ENCODE measurements at places on chromosomes 11 and 22. TPM values are rescaled to one million over a fixed set of nuclear protein-coding genes. Genes with fewer than 3 reads are reported as not detected.

DNA sequence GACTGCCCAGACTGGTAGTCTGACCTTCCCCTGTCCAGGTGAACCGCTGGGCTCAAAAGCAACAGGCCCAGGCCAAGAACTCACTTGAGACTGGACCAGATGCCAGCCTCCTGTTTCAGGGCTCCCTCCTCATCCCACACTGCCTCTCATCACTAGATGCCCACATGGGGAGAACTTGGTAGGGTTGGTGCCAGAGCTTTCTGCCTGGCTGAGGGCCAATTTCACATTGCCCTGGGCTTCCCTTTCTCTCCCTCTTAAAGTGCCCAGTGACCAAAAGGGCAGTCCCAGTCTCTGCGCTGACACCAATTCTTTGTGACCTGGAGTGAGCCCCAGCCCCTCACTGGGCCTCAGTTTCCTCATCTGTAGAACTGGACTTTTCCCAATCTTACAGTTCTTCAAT, 41.7 kb downstream of the C11orf58 start:
- no peak for DNase-seq

- DNase-seq = peak; percentile 85
Observed at GRCh38 chr11:130413405-130414106, 14.9 kb downstream of the ADAMTS8 start.

DNA sequence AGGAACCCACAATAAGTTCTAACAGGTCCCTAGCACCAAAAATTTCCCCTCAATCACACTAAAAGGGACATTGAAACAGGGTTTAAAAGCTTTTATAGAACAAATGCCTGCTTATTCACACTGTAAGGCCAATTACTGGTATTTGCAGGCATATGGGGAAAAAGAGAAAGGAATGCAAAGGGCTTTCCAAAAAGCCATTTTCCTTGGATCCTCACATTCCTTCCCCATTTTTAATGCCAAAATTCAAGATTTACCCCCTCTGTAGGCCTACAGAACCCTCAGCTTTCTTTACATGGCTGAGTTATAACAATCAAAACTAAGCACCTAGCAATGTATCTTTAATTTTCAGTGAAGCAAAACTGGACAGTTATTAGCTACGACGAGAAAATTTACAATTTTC, 102.0 kb downstream of the SBF2 start:
- DNase-seq = peak; percentile 11

The SLC22A8 gene
- total RNA-seq = not detected

The ACTN3 gene
- not detected for total RNA-seq

DNA sequence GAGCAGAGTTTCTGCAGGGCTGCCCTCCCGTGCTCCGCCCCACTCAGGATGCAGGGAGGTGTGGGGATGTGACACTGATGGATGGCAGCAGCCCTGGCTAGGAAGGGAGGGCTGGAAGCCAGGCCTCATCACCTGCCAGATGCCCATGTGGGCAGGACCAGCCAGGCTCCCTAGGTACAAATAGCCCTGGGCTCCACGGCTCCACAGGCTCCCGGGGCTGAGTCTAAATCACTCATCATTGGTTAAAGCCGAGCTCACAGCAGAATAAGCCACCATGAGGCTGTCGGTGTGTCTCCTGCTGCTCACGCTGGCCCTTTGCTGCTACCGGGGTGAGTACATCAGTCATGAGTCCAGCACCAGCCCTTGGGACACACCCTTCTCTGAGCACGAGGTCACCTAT, at the start of gene SCGB1D1:
TSS of gene SCGB1D1 (plus strand) at position 206 of the 400 bp plus-strand sequence. CDS start at position 275, 69 bp downstream.
- no peak for DNase-seq

DNA sequence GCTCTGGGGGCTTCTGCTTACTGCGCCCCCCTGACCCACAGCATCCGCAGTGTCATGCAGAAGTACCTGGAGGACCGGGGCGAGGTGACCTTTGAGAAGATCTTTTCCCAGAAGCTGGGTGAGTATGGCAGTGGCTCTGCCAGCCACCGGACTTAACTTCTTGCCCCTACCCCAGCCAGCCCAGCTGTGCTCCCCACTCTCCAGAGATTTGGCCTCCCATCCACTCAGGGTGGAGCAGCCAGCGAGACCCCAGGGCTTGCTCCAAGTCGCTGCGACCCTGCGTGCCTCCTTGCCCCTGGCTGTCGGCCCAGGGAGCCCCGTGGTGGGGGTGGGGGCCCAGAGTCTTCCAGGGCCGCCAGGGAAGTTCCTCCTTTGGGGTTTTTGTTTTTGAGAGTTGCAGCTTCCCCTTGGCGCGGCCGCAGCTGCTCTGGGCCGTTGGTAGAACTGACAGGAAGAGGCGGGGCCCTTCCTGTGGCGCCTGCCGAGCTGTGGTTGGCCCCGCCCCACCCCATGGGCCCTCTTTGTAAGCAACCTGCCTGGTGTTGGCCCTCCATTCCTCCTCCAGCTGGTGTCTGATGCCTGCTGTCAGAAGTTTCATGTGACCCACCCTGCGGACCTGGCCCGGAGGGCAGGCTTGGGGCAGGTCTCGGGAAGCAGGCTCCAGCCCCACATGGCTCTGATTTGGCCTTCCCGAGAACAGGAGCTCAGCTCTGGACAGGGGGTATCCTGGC, 11.1 kb downstream of the GRK2 start:
- peak; percentile 78 for DNase-seq

- peak; percentile 45 for DNase-seq
Observed at GRCh38 chr11:59918480-59918879, 19.8 kb upstream of the OOSP1 start.

GRCh38 chr11:69241844-69242243, 52.1 kb upstream of the MYEOV start:
- DNase-seq = no peak

DNA sequence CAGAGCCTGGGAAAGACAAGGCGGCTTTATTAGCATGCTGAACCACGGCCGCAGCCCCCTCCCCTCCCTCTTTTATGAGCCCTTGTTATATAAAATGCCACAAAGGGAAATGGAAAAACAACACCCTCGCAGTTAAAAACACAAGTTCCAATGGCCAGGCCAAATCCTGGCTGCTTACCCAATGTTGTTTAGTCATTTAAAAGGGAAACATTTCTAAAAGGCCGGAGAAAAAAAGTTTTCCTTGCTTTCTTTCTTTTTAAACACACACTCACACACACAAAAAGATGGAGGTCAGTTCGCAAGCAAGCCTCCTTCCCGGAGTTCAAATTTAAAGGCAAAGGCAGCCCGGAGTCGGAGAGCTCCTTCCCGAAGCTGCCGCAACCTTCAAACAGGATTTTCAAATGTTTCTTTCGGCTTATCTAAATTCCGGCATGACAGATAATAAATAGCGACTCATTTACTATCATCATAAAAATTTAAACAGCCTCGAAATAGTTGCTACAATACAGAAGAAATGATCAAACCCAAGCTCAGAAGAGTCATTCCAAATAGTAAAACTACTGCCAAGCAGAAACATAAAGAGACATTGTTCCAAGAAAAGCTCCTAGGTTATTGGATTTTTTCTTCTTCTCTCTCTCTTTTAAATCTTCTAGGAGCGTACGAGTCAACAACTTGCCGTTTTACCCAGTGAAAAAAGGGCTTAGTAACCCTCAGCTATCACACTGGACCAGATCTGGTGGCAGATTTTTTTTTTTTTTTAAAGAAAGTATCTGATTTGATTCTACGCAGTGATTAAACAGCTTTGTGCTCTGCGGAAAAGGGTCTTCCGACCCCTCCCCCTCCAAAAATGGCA, 3.5 kb downstream of the PHF21B start:
- DNase-seq = no peak

DNA sequence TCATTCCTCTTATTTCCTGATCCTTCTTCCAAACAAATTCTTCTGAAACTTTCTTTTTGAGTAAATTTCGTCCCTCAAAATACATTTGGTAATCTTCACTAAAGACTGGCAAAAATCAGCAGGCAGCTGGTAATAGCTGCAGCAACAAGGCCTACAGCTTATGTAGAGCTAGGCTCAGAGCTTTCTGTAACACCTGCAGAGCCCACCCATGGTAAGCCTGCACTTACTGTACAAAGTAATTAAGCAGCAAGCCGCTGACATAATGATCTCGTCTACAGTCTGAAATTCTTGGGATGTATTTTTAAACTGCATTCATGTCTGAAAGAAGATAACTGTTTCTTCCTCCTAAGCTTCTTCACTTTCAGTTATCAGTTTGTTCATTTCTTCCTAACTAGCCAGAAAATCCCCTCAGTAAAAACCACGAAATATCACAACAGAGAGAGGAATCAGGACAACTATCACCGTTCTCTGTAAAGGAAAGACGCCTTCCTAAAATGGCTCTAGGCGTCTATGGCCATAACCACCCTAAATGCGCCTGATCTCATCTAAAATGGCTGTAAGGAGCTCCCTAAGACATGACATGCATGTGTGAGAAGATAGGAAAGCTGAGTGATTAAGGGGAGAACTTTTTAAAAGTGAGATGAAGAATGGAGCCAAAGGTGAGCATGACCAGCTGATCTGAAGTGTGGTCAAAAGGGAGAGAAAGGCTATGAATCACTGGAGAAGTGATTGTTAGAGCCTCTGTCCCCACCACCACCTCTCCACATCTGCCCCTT, 56.2 kb downstream of the DENND5A start:
- DNase-seq = no peak

- DNase-seq = no peak
Observed at GRCh38 chr11:134592391-134592990, 180.4 kb upstream of the B3GAT1 start.

- no peak for DNase-seq
Observed at GRCh38 chr11:1121813-1122663, 35.7 kb upstream of the MUC5AC start.

DNA sequence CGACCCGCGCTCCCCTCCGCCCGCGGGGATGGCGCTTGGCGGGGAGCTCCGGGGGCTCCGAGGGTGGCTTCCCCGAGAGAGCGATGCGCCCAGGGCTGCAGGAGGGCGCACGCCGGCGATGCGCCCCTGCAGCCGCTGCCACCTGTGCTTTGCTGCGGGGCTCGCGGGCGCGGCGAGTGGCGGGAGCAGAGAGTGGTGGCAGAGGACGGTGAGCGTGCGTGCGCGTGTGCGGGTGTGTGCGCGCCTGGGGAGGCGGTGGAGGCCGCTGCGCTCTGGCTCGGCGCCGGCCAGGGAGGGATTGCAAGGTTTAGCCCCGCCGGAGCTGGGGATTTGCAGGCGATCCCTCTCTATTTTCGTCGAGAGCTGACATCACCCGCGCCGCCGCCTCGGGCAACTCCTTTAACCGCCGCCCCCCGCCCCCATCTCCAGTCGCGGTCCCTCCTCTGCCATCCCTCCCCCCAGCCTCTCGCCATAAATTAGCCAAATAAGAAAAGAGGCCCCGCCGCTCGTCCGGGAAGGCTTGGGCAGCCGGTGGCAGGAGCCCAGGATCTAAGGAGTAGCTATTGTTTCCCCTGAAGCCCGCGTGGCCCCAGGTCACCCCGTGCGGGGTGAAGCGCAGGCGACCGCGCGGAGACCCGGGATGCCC, at the start of gene SLC1A2:
TSS of gene SLC1A2 (minus strand) at position 375 of the 646 bp plus-strand sequence. CDS start 592 bp downstream, outside the sequence.
- peak; percentile 23 for DNase-seq

DNA sequence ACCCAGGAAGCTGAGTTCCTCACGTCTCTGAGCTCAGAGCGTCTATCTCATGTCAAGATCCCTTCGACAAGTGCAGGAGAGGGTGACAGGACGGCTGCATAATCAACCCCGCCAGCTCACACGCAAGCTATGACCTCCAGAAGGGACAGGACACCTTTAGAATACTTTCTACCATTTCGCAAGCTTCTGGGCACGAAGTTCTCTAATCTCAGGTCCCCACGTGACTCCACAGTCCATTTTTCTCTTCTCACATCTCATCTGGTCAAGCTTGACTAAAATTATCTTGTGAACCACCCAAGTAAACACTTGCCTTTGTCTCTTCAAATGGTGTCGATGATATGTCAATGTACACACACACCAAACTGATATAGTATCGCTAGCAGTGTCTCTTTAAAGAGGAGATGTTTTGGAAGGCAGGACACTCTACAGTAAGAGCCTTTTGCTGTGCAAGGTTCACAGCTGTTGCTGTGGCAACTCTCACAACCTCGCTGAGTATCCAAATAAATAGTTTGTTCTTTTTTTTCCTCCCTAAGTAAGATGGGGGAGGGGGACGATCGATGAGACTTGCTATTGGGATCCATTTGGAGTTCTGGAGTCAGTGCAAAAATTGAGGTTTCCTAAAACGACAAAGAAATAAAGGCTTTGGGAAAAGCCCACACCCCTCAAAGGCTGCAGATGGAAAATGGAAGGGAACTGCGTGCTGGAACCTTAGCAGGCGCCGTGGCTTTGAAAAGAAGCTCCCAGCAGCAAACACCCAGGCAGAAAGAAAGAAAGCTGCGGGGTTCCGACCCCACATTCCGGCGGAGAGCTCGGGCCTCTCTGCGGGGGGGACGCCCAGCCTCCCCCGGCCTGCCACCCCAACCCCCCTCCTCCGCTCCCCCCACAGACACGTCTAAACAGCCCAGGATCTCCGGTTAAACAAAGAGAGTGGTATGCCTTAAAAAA, 215.4 kb upstream of the UBASH3B start:
- peak; percentile 83 for DNase-seq

GRCh38 chr11:94297985-94298576, 6.3 kb upstream of the IZUMO1R start:
- DNase-seq = no peak

The LUZP2 gene
- 0.50 TPM for total RNA-seq

DNA sequence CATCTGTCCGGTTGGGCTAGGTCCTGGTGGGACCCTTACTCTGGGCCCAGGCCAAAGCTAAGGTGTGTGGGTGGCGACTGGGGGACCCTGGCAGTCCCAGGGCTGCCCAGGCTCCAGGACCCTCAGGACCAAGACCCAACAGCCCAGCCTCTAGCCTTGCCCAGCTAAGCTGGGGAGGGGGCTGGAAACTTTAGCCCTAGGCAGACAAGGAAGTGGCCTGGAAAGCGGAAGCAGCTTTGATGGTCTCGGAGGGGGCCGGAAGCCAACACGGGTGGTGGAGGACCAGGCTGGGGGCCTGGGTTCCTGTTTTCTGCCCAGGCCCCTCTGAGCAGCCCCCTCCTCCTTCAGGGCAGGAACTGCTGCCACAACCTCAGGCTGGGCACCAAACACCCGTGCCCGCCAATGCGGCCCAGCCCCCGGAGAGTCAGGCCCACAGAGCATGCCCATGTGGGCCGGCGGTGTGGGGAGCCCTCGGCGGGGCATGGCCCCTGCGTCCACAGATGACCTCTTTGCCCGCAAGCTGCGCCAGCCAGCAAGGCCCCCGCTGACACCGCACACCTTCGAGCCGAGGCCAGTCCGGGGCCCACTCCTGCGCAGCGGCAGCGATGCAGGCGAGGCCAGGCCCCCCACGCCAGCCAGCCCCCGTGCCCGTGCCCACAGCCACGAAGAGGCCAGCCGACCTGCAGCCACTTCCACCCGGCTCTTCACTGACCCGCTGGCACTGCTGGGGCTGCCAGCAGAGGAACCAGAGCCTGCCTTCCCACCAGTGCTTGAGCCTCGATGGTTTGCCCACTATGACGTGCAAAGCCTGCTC, 2.8 kb downstream of the SIPA1 start:
- no peak for DNase-seq

The THAP7 gene
- 25.9 TPM for total RNA-seq

DNA sequence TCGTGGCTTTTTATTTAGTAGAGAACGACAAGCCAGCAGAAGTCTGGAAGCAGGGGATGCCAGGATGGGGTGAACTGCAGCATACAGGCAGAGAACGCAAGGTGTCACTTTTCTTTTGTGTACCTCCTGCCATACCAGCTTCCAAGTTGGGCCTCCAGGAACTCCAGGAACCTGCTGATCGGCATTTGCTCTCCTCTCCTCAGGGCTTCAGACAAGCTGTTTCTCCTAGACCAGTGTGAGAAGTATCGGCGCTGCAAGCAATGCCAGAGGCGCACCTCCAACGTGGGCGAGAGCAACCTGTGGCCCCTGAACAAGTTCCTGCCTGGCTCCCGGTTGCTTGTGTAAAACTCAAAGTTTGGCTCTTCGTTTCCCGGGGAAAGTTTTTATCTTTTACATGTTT, 47.7 kb downstream of the CCDC81 start:
- no peak for DNase-seq

The FBLN1 gene
- total RNA-seq = 209 TPM

The HSPA8 gene
- total RNA-seq = 2,829 TPM

The DENND6B gene
- 2.1 TPM for total RNA-seq

- DNase-seq = no peak
Observed at GRCh38 chr22:49783926-49784629, 43.6 kb downstream of the BRD1 start.
